Pericardium fibroblast (primary cell): ENCODE measurements at places on chromosomes 3 and 15. TPM values are rescaled to one million over a fixed set of nuclear protein-coding genes. Genes with fewer than 3 reads are reported as not detected.

CYP11A1 gene
- 1.4 and 6.5 TPM in 2 replicates for total RNA-seq

PLOD2 gene
- 104 and 160 TPM in 2 replicates for total RNA-seq

MOBP gene
- not detected in 2 replicates for total RNA-seq

PTH1R gene
- 11.8 and 13.4 TPM in 2 replicates for total RNA-seq

GOLGA8B gene
- total RNA-seq: 8.3 and 9.2 TPM in 2 replicates

CPNE9 gene
- not detected in 2 replicates for total RNA-seq

B3GALNT1 gene
- 9.5 and 20.7 TPM in 2 replicates for total RNA-seq

DRD3 gene
- total RNA-seq: not detected in 2 replicates

ATP10A gene
- 4.0 and 20.8 TPM in 2 replicates for total RNA-seq

PARP15 gene
- not detected in 2 replicates for total RNA-seq

GOLGA6L7 gene
- not detected in 2 replicates for total RNA-seq

AGTR1 gene
- total RNA-seq: 4.3 and 15.6 TPM in 2 replicates

GRAMD2A gene
- 0.12 and 0.26 TPM in 2 replicates for total RNA-seq

WDR93 gene
- total RNA-seq: not detected in 2 replicates

RGMA gene
- total RNA-seq: 10.4 and 17.7 TPM in 2 replicates

CDHR4 gene
- 0.12 TPM in 1 of 2 replicates, not detected in the other for total RNA-seq

MYNN gene
- 9.6 and 13.4 TPM in 2 replicates for total RNA-seq

ZNF80 gene
- total RNA-seq: not detected in 2 replicates
